T-helper 1 cell (primary cell): ENCODE measurements at places on chromosomes 7 and 10.

- no peak for DNase-seq
These were observed 126.5 kb upstream of the UNC5B start for GRCh38 chr10:71085689-71086438.

- DNase-seq = no peak
These were observed 44.3 kb downstream of the SORBS1 start for GRCh38 chr10:95516774-95517373.

DNA sequence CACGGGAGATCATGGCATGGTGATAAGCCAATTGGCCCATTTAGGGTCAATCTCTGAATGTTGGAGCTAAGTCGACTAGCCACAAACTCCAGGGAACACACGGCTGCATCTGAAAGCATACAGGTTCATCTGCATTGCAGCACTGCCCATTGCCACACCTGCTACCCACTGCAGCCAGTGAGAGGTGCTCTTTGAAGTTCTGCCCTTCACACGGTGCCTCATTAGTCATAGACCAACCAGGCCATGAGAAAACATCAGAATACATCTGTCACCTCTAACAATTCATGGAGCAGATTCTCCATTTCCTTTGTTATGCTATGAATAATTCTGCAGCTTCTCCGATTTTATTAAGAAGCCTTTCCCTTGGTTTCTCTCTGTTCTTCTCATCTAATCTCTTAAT lies 65.7 kb upstream of the FAM204A start:
- DNase-seq = no peak

DNA sequence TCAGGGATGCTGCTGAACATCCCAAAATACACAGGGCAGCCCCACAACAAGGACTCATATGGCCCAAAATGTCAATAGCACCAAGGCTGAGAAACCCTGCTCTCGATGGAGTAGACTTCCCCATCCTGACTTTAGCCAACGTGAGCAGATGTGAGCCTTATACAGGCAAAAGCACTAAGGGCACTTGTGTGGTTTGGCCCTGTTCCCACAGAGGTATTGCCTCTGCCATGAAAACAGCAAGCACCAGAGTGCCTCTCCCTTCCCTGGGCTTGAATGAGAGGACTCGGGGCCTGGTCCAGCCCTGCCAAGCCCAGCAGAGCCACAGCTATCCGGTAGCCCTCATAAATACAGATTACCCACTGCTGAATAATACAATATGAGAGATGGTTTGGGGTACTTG lies 47.5 kb downstream of the ACSM6 start:
- DNase-seq = no peak
